ENCODE measurements at places on chromosomes 4 and X. TPM values are rescaled to one million over a fixed set of nuclear protein-coding genes. Genes with fewer than 3 reads are reported as not detected.

CCNA2 gene
- total RNA-seq = 12.1 TPM

ATP2B3 gene
- not detected for total RNA-seq

SERTM2 gene
- total RNA-seq = not detected

JADE1 gene
- total RNA-seq = 22.7 TPM

DCAF4L1 gene
- 0.72 TPM for total RNA-seq

GJB1 gene
- total RNA-seq = not detected

IDUA gene
- 35.0 TPM for total RNA-seq

HSFX3 gene
- not detected for total RNA-seq

- peak; percentile 34 for DNase-seq
Observed at GRCh38 chr4:3765271-3766035, 732 bp upstream of the ADRA2C start.

- DNase-seq = no peak
Observed at GRCh38 chr4:189069772-189070171, 870.9 kb upstream of the FRG1 start.

GRCh38 chrX:137194164-137194563 is 160.4 kb upstream of the GPR101 start:
- peak; percentile 61 for DNase-seq

- no peak for DNase-seq
Observed at GRCh38 chr4:185246453-185246852, 37.1 kb downstream of the SNX25 start.

GRCh38 chrX:42490111-42490510 is 287.9 kb downstream of the PPP1R2C start:
- DNase-seq = no peak

- no peak for DNase-seq
Observed at GRCh38 chr4:123449780-123450179, 53.2 kb downstream of the SPRY1 start.

GRCh38 chr4:114272226-114272625 is 292.8 kb upstream of the ARSJ start:
- DNase-seq = peak; percentile 82

DNA sequence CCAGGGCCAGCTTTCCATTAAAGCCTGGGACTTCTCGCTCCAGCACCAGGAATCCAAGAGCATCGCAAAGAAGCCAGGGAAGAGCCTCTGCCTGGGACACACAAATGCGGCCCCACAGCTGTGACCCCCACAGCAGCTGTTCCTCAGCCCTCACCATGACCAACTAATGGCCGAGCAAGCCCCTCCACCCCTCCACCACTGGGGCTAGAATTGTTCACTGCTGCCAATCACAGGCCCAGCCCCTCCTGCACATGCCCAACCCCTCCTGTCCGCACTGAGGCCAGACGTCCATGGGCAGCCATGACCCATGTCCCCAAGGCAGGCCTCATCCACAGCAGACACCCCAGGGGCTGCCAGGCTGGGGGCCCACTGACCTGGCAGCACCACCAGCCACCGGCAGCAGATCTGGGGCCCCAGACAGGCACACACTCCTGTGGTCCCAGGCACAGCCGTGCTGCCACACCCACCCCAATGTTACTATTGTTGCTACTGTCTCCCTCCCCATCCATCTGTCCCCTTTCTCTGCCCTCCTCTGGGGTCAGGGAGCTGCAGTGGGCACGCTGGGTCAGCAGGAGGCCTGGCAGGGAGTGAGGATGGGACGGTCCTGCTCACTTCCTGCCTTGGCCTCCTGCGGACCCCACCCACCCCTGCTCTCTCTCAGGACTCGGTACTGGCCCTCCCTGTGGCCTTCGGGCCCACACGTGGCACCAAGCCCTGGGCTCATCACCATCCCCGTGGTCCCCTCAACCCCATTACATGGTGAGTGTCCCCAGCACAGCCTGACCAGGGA is 56.0 kb downstream of the ZFYVE28 start:
- no peak for DNase-seq
